ENCODE measurements at places on chromosomes 3 and 15. TPM values are rescaled to one million over a fixed set of nuclear protein-coding genes. Genes with fewer than 3 reads are reported as not detected.

PRR23B gene
- total RNA-seq: not detected

BNC1 gene
- not detected for total RNA-seq

PRR20G gene
- total RNA-seq: not detected

ROPN1 gene
- not detected for total RNA-seq

CYP1A1 gene
- not detected for total RNA-seq

SLC24A5 gene
- not detected for total RNA-seq

CSPG4 gene
- 0.10 TPM for total RNA-seq

CYP1A2 gene
- not detected for total RNA-seq

GNB4 gene
- 21.6 TPM for total RNA-seq

ACKR2 gene
- total RNA-seq: not detected

CD96 gene
- not detected for total RNA-seq

MOBP gene
- not detected for total RNA-seq

FGF7 gene
- 0.20 TPM for total RNA-seq

CTSH gene
- 2.5 TPM for total RNA-seq

GRCh38 chr3:57160076-57160764, 4.9 kb downstream of the IL17RD start:
- DNase-seq: no peak

GRCh38 chr3:71542521-71543370, 40.8 kb downstream of the FOXP1 start:
- no peak for DNase-seq

DNA sequence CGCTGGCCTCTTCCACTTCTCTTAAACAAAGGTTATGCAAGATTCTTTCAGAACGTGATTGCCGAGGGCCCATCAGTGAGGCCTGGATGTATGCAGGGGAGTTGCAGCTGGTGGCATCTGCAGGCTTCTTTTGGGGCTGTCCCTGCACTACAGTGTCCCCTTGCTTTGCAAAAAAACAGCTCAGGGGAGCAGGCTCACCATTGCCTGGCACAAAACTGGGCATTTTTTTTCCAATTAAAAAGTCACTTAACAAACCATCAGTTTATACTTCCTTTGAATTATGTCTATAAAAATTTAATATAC, 148.6 kb downstream of the ATP10A start:
- no peak for DNase-seq

- no peak for DNase-seq
Measured at GRCh38 chr15:69631978-69632377, 179.4 kb downstream of the RPLP1 start.

- no peak for DNase-seq
Measured at GRCh38 chr3:157534725-157535161, 31.5 kb upstream of the VEPH1 start.

- DNase-seq: no peak
Measured at GRCh38 chr3:150059241-150059640, 88.5 kb upstream of the PFN2 start.

GRCh38 chr3:115092220-115092791, 54.8 kb downstream of the ZBTB20 start:
- DNase-seq: peak; percentile 36

GRCh38 chr3:85890043-85890555, 931.3 kb downstream of the CADM2 start:
- DNase-seq: no peak

GRCh38 chr15:34610354-34610753, 26.9 kb upstream of the GOLGA8B start:
- DNase-seq: peak; percentile 11

DNA sequence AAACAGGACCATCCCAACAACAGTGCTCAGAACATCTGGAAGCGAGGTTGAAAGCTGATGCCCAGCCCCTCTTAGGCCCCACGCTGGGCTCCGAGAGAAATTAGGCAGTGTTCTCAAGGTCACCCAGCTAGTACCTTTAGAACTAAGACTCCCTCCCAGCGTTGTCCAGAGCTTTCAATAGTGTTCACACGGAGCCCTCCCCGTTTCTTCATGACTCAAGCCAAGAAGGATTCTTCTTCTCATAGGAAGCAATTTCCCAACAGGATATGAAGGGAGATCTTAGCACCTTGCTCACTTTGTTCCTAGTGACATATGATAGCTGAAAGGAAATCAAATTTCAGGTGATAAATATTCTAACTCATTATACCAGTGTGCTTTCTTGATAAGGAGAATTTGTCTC, 244.2 kb upstream of the ST8SIA2 start:
- no peak for DNase-seq

DNA sequence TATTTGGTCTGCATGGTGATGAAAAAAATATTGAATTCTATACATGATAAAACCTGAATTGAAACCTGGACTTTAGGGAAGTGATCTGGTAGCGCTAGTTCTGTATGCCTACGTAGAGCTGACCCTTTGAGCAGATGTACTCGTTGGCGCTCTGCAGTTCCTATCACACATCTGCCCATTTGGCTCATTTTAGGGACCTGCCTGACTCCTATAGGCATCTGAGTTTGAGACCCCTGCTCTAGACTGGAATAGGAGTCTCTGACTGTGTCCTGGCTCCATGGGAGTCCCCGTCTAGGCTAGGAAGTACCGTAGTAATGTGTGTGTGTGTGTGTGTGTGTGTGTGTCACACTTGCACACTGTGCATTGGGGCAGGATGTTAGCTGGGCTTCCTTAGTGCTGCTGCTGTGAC, 21.2 kb downstream of the STARD5 start:
- DNase-seq: no peak

DNA sequence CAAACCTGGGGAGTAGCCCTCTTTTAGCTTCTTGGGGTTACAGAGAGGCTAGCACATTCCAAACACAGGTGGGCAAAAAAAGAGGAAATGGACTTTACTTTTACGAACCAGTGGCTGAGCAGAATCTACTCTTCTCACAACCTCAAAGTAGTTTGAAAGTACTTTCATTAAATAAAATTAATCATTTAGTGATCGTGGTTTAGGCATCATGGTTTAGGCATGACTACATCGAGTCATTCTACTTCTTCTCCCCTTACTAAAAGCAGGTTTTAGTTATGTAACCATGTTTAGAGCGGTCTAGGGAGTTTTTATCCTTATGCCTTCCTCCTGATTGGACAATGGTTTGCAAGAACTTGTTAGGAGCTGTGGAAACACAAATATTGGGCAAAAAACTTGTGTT, 2.5 kb upstream of the GREM1 start:
- DNase-seq: no peak

DNA sequence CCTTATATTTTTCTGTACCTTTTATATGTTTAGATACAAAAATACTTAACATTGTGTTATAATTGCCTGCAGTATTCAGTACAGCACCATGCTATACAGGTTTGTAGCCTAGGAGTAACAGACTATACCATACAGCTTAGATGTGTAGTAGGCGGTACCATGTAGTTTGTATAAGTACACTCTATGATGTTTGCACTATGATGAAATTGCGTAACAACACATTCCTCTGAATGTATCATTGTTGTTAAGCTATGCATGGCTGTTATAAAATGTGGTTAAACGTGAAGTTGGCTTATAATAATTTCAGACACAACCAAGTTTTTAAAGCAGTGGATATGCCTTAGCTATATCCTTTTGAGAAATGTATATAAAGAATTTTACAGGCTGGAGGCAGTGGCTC, 328.3 kb downstream of the PLCL2 start:
- no peak for DNase-seq

DNA sequence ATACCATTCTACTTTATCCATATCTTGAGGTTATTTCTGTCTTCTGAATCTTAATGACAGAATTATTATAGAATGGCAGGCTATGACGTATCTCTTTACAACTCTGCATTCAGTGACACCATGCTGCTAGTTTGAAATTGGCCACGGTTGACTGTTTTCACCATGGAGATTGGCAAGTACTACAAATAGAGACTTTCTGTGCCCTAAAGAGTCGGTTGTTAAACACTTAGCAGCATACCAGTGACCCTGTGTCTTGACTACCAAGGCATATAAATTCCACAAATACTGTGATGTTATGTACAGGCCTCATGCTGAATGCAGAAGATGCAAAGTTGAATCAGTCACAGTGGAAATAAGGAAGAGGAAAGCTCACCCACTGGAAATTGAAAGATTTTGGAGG, 67.0 kb upstream of the CADPS start:
- DNase-seq: no peak

DNA sequence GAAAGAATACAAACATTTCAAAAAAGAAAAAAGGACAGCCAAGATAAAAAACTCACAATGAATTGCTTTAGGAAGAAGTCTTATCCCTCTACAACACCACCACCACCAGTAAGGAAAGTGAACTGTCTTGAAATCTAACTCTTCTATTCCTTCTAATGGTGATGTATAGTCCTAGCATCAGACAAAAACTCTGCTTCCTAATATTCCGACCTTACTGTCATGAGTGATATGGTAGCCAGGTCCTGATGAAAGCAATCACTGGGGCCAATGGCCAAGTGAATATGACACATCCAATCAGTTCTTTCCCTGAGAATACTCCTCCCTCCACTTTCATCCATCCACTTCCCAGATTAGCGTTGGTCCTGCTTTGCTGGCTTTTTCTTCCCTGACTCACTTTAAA, 14.8 kb downstream of the GK5 start:
- DNase-seq: no peak

GRCh38 chr3:178895178-178895789, 176.3 kb downstream of the ZMAT3 start:
- no peak for DNase-seq

- DNase-seq: peak; percentile 65
Measured at GRCh38 chr3:64484289-64484992, 203.4 kb downstream of the ADAMTS9 start.

- DNase-seq: no peak
Measured at GRCh38 chr3:72906154-72906553, 18.3 kb downstream of the GXYLT2 start.

DNA sequence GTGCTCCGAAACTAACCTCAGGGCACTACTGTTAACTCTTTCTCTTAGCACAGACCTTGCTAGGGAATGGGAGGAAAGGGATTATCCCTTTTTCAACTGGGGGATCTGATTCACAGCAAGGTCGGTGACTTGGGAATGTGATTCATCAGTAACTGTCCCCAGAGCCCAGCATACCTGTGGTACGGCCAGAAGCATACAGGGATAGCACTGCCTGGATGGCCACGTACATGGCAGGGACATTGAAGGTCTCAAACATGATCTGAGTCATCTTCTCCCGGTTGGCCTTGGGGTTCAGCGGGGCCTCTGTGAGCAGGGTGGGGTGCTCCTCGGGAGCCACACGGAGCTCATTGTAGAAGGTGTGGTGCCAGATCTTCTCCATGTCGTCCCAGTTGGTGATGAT, 2.3 kb downstream of the ACTC1 start:
- no peak for DNase-seq

- no peak for DNase-seq
Measured at GRCh38 chr3:160546727-160547126, 18.6 kb downstream of the KPNA4 start.

GRCh38 chr15:91308199-91308598, 208.1 kb downstream of the SV2B start:
- no peak for DNase-seq

Measured in NCI-H460 (cell line).